Mesenchymal stem cell (in vitro differentiated cells and primary cell): ENCODE measurements at places on chromosomes 1 and 21.

DNA sequence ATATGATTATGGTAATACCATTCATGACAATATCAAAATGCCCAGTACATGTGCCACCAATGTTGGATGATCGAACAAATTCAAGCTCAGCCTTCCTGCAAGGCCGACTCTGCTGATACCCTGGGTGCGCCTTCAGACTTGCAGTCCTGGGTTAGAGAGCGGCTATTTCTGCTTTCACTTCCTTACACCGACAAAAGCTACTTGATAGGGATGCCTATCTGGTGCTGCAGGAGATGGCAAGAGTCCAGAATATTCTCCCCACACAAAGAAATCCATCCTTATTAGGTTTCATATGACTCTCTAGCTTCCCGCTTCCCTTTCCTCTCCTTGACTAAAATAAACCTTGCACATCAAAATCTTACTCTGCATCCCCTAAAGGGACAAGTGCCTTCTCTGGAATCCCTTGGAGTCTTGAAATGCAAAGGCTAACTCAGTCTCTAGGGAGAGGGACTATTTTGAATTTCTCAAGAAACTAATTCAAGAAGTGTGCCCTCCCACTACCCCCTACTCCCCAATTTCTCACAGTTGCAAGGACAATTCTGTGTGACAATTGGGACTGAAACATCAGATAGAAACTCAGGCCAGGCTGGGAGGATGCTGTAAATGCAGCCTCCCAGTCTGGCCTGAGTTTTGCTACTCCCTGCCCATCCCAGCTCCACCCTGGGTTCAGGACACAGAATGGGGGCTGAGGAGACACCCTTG lies 103.1 kb upstream of the USP24 start:
- DNase-seq = no peak

DNA sequence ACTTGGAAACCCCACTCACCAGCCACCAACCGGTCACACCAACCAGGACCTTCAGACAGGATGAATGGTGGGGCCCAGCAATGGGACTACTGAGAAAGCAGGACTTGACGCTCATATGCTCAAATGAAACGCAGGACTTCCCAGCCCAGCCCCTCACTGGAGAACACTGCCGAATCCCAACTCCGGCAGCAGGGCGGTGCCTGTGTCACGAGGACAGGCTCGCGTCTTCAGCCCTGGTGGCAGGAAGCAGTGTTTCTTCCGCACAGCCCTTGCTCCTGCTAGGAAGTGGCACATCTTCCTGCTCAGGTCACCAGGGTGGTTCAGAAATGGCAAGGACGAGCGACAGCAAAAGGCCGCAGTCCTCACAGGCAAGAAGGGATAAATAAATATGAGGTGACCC lies 38.9 kb downstream of the CD58 start:
- no peak for DNase-seq

DNA sequence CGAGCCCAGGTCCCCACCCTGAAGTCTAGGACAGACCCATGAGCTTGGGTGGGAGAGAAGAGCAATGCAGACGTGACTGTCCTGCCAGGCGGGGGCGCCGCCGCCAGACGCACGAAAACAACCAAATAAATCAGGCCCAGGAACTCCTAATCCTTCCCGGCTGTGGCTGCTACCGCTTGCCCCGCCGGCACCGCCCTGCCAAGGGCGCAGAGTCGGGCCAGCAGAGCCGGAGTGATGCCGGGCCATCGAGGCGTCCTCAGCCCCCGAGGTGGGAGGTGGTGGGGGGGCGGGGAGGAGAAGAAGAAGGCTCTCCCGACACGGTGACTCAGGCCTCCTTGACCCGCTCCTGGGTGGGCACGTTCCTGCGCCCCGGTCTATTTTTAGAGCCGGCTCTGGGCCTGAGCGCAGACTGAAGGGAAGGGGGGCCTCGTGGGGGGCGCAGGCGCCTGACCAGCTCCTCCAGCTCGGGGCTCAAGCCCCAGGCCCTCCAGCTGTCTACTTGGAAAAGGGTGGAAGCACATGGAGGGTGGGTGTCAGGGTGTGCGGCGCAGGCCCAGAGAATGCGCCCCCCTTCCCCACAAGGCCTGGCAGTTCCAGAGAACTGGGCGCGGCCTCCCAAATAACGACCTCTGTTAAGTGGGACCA lies 10.7 kb upstream of the COL16A1 start:
- DNase-seq = peak; percentile 93

DNA sequence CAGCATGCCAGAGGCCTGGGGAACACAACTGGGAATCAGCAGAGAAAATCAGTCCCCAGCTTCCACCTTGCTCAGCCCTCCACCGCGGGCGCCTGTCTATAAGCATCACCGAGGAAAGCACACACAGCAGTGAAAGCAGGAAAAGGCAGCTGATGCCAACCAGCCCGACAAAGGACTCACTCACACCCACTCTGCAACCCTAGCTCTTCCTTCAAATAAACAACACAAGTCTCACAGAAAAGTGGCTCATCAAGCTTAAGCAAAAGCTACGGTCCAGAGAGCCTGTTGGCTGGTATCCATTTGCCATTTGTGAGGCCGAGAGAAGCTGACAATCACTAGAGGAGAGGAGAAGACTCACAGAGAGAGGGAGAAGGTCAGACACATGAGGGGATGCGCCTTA lies 27.1 kb downstream of the MRAP start:
- no peak for DNase-seq

- peak; percentile 62 for DNase-seq
Measured at GRCh38 chr1:209577346-209577745, 6.2 kb upstream of the CAMK1G start.

GRCh38 chr1:162753998-162754585 lies 36.4 kb upstream of the HSD17B7 start:
- DNase-seq = peak; percentile 23

DNA sequence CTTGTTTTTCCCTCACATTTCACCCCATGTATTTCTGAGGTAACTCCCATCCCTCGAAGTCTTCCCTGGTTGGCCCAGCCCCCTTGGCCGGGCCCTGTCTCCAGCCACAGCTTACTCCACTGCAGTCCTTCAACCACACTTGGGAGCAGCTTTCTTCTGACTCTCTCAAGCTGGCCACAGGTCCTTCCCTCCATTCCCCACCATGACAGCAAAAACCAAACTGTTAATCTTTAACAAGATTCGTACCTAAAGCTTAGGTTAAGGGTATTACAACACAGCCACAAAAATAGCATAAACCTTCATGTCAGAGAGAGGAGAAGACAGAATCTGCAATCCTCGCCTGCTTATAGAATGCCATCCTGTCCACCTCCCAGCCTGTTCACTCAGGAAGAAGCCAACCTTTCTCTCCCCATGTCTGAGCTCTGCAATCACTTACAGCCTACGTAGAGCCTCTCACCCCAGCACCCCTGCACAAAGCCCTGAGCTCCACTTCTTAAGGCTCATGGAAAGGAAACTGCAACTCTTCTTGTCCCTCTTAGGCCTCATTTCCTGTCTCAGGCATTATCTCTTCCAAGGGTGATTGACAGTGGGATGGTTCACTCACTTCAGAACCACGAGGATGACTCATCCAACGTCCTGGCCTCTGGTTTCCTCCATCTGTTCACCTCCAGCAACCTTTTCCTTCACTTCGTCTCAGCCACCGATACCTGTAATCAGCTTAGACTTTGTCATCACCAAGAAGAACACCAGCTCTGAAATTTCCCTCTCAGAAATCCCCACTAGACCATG lies 72.8 kb downstream of the CD2 start:
- peak; percentile 68 for DNase-seq

DNA sequence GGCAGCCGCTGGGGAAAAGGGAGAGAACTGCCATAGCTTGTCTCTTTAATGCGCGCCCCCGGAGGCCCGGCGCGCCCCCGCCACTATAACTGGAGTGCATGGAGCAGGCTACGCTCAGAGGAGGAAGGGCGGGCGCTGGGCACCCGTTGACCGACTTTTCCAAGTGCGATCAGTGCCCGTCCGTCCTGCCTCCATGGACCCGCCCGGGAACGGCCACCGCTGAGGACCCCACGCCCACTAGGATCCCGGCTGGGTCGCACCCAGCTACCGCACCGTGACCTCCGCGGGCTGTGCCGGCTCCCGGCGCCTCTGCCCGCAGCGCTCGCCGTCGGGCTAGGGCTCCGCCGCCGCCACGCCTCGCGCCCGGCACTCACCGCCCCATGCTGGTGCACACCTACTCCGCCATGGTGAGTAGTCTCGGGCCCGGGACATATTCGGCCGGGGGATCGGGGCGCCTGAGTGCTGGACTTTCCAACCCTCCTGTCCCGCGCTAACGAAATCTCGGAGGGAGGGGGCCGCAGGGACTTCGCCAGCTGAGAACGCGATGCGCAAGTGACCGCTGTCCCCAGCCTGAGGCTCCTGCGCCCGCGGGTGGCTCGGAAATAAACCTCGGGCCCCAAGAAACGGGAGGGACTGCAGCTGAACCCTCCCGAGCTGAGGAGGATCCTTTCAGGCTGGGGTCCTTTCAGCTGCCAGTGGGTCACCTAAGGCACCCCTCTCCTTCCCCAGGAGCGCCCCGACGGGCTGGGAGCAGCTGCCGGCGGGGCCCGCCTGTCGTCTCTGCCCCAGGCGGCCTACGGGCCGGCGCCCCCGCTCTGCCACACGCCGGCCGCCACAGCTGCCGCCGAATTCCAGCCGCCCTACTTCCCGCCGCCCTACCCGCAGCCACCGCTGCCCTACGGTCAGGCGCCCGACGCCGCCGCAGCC lies at the start of gene TFAP2E:
Gene TFAP2E, plus strand, starts transcription at position 117 of the 927 bp plus-strand sequence. Its CDS starts 264 bp downstream, at position 381.
- DNase-seq = peak; percentile 46

DNA sequence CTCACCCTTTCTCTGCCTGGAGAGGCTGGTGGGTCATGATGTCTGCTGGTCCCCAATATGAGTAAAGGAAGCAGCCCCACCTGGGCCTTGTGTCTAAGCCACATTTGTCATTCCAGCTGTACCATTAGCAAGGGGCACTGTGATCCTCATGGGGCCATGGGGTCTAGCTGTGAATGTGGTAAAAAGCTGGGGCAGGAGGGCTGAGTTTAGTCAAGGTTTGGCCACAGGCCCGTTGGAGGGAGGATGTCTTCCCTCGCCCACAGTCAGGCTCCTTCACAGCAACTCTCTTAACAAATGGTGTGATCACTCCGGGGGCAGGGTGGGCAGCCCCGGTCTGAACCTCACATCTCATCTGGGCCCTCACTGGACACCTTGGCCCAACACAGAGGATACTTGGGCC lies 115.4 kb downstream of the DMRTB1 start:
- DNase-seq = no peak

- DNase-seq = peak; percentile 85
Measured at GRCh38 chr1:221718381-221719277, 23.3 kb downstream of the DUSP10 start.

- no peak for DNase-seq
Measured at GRCh38 chr1:47783638-47784496, 213.3 kb downstream of the TRABD2B start.

DNA sequence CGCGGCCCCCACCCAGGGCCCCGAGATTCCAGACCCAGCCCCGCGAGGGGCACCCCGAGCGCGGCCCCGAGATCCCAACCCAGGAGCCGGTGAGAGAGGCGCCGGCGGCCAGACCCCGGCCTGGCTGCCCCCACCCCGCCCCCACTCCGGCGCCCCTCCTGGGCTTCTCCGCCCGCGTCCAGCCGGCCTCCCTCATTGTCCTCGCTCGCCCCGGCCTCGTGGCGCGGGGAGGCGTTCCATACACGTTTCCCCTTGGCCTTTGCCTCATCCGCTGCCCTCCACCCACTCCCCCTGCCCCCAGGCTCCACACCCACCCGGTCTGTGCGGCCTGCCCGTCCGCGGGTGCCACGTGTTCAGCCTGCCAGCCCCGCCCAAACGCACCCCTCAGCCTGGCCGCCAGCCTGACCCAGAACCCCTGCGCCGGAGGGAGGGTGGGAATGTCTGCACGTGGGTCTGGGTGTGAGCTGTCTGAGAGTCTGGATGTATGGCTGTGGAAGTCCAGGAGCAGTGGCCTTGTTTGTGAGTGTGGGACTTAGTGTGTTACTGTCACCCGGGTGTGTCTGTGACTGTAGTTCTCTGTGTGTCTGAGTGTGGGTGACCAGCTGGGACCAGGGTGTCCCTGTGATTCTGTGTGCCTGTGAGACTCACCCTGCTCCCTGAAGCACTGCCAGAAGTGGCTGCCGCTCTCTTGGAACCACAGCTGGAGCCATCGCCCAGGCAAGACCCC lies 681 bp downstream of the B4GALT2 start:
- peak; percentile 58 for DNase-seq

GRCh38 chr1:38929476-38929875 lies 12.2 kb downstream of the RHBDL2 start:
- DNase-seq = no peak

- DNase-seq = peak; percentile 63
Measured at GRCh38 chr1:170929835-170930554, 5.3 kb upstream of the MROH9 start.

DNA sequence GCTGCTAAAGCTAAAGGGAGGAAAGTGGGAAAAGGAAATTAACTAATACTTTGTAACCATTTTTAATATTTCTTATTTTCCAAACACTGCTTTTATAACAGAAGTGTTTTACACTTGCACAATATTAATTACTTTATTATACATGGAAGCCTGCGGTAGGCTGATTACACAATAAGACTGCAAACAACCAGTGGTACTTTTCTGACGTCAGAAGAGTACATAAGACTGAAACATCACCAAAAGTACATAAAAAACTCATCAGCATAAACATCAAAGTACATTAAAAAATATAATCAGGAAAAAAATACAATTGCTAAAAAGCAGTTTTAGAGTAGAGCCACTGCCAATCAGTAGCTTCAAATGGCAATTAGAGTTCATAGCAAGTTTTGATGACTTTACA lies 4.6 kb downstream of the ZNF281 start:
- no peak for DNase-seq

DNA sequence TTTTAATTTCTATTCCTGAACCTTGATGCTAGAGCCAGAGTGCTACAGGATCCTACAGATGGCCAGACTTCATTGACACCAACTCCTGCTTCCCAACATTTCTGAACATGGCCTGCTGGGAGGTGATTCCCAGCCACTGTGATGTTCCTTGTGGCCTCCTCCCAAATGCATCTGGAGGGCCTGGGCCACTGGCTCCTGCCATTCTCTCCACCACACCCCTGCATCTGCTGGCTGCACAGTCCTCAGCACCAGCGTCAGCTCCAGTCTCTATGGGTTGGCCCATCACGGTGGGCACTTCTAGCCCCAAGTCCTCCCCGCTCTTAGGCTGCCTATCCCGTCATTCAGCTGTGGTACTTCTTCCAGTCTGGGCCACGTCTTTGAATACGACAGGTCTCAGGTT lies 91.2 kb upstream of the CD34 start:
- DNase-seq = no peak

DNA sequence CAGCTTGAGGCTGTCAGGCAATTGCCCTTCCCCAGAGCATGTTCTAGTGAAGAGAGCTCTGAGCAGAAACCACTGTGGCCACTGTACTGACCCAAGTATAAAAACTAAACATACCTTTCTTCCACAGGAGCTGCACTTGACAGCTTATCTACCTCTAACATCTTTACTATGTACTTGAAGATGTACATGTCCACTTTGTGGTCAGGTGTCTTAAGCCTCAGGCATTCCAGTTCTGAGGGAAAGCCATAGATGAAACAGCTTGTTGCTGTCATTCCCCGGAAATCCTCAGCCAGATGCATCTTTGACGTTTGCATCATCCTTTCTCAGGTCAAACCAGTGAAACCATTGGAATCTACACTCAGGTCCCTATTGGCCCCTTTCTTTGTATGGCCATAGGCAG lies 70.4 kb downstream of the CHRM3 start:
- DNase-seq = no peak

GRCh38 chr1:109995536-109995935 lies 11.0 kb downstream of the AHCYL1 start:
- DNase-seq = no peak

- DNase-seq = peak; percentile 50
Measured at GRCh38 chr1:218659911-218660677, 315.0 kb downstream of the TGFB2 start.
